ENCODE measurements at places on chromosomes 4 and X.

DNA sequence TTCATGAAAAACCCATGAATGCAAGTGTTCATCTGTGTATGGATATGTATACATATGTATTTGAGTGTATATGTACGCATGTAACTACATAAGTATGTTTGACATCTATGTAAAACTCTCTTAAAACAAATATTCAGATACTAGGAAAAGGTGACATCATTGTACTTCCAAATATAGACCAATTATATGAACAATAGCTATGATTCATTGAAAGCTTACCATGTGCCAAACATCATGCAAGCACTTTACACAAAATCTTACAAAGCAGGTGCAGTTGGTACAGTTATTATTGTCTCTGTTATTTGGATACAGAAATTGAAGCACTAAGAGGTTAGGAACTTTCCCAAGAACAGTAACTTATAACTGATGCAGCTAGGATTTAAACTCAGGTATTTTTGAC is 21.4 kb downstream of the MAGEB17 start:
- no peak for DNase-seq

GRCh38 chr4:128663325-128663724 is 146.2 kb upstream of the JADE1 start:
- no peak for DNase-seq

- no peak for DNase-seq
Measured at GRCh38 chrX:129531132-129531531, 7.8 kb upstream of the SMARCA1 start.

DNA sequence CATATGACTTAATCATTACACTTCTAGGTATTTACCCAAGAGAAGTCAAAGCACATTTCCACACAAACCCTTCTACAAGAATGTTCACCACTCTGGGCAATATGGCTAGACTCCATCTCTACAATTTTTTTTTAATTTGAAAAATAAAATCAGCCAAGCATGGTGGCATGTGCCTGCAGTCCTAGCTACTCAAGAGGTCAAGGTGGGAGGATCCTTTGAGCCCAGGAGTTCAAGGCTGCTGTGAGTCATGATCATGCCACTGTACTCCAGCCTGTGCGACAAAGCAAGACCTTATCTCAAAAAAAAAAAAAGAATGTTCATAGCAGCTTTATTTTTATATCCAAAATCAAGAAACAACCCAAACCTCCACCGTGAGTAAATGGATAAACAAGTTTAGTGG is 70.3 kb upstream of the MBNL3 start:
- DNase-seq: no peak

DNA sequence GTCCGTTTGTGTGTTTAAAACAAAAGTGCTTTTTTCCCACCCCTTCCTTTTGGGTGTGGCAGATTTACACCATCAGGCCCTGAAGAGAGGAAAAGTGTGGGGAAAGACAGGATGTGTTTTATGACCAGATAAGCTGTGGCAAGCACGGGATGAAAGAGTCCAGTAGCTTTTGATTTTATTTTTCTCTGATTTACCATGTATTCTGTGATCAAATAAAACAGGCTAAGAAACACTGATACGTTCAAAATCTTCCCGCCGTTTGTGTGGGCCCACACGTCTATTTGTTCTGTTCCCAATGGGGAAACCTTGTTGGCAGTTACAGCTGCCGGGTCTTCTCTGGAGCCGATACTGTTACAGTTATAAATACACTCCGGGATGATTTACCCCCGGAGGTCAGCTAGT is 10.8 kb downstream of the LRP2BP start:
- no peak for DNase-seq

DNA sequence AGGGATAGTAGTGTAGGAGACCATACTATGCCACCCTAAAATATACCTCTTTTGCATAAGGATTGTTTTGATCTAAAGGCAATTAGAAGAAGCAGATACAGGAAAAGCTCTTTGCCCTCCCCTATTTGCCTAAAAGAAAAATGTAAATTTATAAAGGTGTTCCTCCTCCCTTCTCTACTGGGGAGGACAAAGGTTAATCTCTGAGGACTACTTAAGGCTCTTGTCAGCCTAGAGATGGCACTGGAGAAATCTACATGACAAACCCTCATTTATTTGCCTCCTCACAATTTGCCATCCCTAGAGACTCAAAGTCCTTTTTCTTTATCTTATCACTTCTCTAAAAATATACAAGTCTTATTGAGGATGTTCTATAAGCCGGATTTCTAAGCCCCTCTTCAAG is 1021.8 kb downstream of the STPG2 start:
- DNase-seq: no peak

GRCh38 chr4:76982638-76983584 is 33.4 kb downstream of the SEPTIN11 start:
- no peak for DNase-seq

GRCh38 chr4:54015423-54016030 is 48.9 kb downstream of the CHIC2 start:
- DNase-seq: no peak

GRCh38 chr4:189773909-189774308 is 166.8 kb upstream of the FRG1 start:
- no peak for DNase-seq

DNA sequence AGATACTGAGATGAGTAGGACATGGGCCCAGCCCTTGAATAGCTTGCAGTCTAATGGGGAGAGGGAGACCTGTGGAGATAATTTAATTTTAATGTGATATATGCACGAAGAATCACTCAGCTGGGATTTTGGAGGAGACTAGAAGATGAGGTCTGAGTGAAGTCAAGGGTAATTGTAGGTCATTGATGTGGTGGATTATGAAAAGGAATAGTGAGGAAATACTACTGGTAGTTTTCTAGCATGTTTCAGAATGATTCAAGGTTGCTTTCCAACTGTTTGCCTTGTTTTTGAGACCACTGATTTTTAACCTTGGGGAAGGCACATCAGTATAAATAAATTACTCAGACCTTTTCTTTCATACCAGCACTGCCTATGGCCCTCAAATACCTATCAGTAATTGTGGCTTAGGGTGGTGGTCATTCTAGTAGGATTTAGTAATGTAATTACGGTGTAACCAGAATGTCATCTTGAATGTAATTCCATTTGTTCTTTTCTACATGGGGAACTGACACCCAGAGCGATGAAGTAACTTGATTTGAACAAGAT is 25.6 kb downstream of the PTTG2 start:
- no peak for DNase-seq

Measured in activated naive CD4-positive, alpha-beta T cell treated with anti-CD3 and anti-CD28 coated beads, Interleukin-2, amount 10 ng/mL, durations not matched to agents 7 days and 5 days (primary cell).